MM.1S (cell line): ENCODE measurements at places on chromosomes 16 and 17.
A peak's percentile ranks its signal among the peaks of the same experiment; 100 is the strongest.

DNA sequence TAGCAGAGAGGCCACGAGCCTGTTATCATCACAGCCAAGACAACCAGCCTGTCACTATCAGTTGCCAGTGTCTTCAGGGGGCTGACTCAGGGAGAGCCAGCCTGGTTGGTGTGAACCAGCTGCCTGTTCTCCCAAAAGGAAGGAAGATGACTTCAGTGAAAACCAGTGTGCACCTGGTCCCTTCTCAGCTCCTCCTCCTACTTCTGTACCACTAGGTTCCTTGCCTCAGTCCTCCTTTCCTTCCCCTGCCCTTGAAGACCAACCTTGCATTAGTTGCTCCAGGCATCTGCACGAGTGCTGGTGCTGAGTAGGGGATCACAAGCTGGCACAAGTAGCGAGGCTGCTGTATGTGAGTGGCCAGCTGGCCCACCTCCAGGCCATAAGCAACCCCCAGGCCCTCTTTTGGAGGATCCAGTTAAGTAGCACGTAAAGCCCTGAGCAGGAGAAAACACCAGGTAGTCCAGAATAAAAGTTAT lies 8.5 kb downstream of the TUBG1 start:
- peak; percentile 88 for DNase-seq
- H3K4me1 ChIP-seq = peaks cover 27% of the 10 kb centered on the region
- peaks cover 4% of the 10 kb centered on the region; the same call in 1 of the 2 replicates for H3K36me3 ChIP-seq
- H3K27ac ChIP-seq = peak overlapping the region; percentile 97
- H3K4me3 ChIP-seq = peak overlapping the region; percentile 43

- no peak for DNase-seq
- no peak overlapping the region for H3K4me3 ChIP-seq
- no peaks in the 10 kb centered on the region for H3K27me3 ChIP-seq
- H3K36me3 ChIP-seq = no peaks in the 10 kb centered on the region
- H3K4me1 ChIP-seq = no peaks in the 10 kb centered on the region
- no peak overlapping the region for H3K27ac ChIP-seq
These were observed 417.5 kb downstream of the CDH11 start for GRCh38 chr16:64704386-64704785.

DNA sequence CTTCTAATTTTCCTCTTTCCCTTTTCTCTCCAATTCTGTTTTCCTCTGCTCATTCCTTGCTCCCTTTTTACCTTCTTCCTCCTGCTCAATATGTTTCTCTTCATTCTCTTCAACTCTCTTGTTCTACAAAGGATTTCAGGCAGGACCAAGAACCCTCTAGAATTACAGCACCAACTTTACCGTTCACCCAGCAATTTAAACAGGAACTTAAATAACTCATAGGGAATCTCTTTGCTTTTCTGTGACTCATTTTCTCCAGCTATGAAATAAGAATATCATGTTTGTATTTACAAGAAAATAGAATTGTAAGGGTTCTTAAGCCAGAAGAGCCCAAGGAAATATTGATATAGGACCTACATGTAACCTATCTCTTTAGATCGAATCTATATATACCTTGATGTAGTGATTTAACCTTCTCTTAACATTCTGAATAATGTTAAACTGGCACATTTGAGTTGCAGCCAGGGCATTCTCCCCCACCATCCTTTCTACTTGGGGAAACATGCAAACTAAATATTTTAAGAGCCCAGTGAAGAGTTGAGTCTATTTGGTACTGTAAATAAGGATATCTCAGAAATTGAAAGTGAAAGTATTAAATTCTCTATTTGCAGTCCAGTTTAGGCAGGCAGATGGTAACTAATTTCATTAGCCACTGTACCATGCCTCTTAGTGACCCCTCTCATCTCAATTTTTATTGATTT lies 137.0 kb downstream of the ANKFN1 start:
- no peaks in the 10 kb centered on the region for H3K27me3 ChIP-seq
- H3K36me3 ChIP-seq = no peaks in the 10 kb centered on the region
- no peak overlapping the region for H3K27ac ChIP-seq
- peak; percentile 40 for DNase-seq
- 0 out of 2 replicates have a peak overlapping the region, but pooled peaks have one; percentile 5 for H3K4me3 ChIP-seq

- no peak overlapping the region for H3K27ac ChIP-seq
- H3K4me1 ChIP-seq = no peaks in the 10 kb centered on the region
- H3K4me3 ChIP-seq = no peak overlapping the region
- no peaks in the 10 kb centered on the region for H3K27me3 ChIP-seq
- no peak for DNase-seq
These were observed 10.4 kb downstream of the CANT1 start for GRCh38 chr17:78999056-78999768.

DNA sequence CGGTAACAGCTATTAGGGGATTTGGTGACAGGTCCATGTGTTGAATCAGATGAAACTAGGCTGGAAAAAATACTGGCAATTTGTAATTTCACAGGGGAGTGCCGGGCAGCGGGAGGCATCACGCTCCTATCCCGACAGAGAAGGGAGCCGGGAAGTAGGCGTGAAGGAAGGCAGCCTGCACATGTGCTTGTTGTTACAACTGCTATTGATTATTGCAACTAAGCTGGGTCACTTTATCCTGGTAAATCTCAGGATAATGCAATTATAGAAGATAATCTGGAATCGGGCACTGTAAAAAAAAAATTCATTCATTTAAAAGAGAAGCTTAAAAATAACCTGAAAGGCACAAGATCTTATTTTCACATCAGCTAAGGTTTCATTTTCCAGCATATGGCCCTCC lies 180.6 kb downstream of the FOXL1 start:
- no peak for DNase-seq
- H3K27me3 ChIP-seq = peaks cover 67% of the 10 kb centered on the region
- H3K4me1 ChIP-seq = no peaks in the 10 kb centered on the region
- no peak overlapping the region for H3K4me3 ChIP-seq

DNA sequence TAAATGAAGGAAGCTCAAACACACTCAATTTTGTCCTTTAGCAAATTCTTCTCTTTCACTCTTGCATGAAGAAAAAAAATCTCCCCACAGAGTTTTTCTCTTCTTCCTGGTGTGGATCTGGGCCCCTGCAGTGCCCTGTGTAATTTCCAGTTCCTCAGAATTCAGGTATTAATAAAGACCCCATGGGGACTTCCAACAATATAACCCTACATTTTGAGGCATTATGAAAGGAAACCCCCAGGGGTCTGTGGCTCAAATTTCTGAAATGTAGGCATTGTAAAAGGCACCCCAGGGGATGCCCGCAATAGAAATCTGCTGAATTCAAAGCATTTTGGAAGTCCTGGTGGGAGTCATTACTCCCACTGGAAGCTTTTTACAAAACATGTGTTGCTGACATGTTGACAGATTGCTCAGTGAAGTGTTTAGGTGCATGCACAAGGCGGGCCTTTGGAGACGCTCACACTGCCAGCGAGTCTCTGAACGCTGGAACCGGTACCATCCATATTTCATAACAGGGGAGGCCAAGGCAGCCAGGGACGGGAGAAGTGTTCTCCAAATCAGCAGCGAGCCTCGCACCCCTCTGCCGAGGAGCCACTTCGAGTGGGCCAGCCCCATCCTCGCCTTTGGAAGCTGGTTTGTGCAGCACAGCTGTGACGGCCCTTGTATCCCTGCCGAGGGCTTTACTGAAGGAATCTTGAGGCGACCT lies 154.0 kb downstream of the ZNF423 start:
- no peak overlapping the region for H3K4me3 ChIP-seq
- H3K4me1 ChIP-seq = peaks cover 5% of the 10 kb centered on the region
- no peak for DNase-seq
- H3K36me3 ChIP-seq = no peaks in the 10 kb centered on the region
- peaks cover 20% of the 10 kb centered on the region for H3K27me3 ChIP-seq

GRCh38 chr17:57868007-57868909 lies 18.4 kb upstream of the MRPS23 start:
- peak; percentile 39 for DNase-seq
- no peak overlapping the region for H3K4me3 ChIP-seq
- peaks cover 10% of the 10 kb centered on the region for H3K27me3 ChIP-seq
- H3K27ac ChIP-seq = no peak overlapping the region
- peaks cover 10% of the 10 kb centered on the region for H3K4me1 ChIP-seq

GRCh38 chr17:66779237-66779606 lies 55.7 kb upstream of the CACNG5 start:
- no peak overlapping the region for H3K4me3 ChIP-seq
- no peak overlapping the region for H3K27ac ChIP-seq
- H3K36me3 ChIP-seq = no peaks in the 10 kb centered on the region
- no peak for DNase-seq
- no peaks in the 10 kb centered on the region for H3K27me3 ChIP-seq

GRCh38 chr17:17549732-17550366 lies 41.7 kb downstream of the PEMT start:
- H3K27ac ChIP-seq = no peak overlapping the region
- H3K4me1 ChIP-seq = no peaks in the 10 kb centered on the region
- no peak overlapping the region for H3K4me3 ChIP-seq
- no peaks in the 10 kb centered on the region for H3K27me3 ChIP-seq

DNA sequence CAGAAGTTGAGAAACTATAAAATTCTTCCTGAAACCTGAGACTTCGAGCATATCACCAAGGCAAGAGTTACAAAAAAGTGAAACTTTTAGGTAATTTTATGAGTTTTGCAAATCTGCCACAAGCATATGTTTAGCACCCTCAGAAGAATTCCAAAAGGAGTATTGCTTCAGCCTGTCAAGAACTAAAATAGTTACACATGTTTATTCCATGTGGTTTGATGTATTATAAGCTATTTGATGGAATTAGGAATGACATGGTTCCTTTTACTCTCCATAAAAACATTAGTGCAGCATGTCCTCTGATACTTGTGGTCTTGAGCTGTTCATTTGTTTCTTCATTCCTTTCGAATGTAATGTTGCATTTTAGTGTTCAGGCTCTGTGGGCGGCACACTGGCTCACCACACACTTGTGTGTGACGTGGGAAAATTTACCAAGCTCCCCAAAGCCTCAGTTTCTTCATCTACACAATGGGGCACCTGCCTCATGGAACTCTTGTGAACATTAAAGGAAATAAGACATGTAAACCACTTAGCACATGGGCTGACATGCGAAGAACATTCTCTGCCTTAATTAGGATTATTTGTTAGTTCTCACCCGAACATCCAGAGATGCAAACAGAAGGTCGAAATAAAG lies 204.2 kb upstream of the FOXF1 start:
- H3K4me3 ChIP-seq = no peak overlapping the region
- H3K4me1 ChIP-seq = no peaks in the 10 kb centered on the region
- peaks cover 66% of the 10 kb centered on the region for H3K27me3 ChIP-seq
- H3K27ac ChIP-seq = no peak overlapping the region
- H3K36me3 ChIP-seq = no peaks in the 10 kb centered on the region

- no peak overlapping the region for H3K4me3 ChIP-seq
- no peaks in the 10 kb centered on the region for H3K27me3 ChIP-seq
- H3K36me3 ChIP-seq = peaks cover 4% of the 10 kb centered on the region; the same call in 1 of the 2 replicates
These were observed 5.7 kb downstream of the TRIM47 start for GRCh38 chr17:75872434-75873351.

- H3K4me3 ChIP-seq = peak overlapping the region; percentile 68; the same call in 1 of the 2 replicates
- H3K36me3 ChIP-seq = no peaks in the 10 kb centered on the region
- no peak overlapping the region for H3K27ac ChIP-seq
These were observed 3.8 kb upstream of the CHD3 start for GRCh38 chr17:7884581-7885366.

- peak overlapping the region; percentile 98 for H3K4me3 ChIP-seq
- DNase-seq = peak; percentile 24
- no peaks in the 10 kb centered on the region for H3K27me3 ChIP-seq
- peaks cover 13% of the 10 kb centered on the region for H3K4me1 ChIP-seq
- H3K27ac ChIP-seq = peak overlapping the region; percentile 78
These were observed 480 bp downstream of the TXNL4B start for GRCh38 chr16:72092832-72093447.

GRCh38 chr16:22375117-22375962 lies 921 bp upstream of the CDR2 start:
- H3K4me3 ChIP-seq = peak overlapping the region; percentile 84
- no peak overlapping the region for H3K27ac ChIP-seq
- peaks cover 8% of the 10 kb centered on the region for H3K4me1 ChIP-seq
- no peaks in the 10 kb centered on the region for H3K27me3 ChIP-seq
- no peaks in the 10 kb centered on the region for H3K36me3 ChIP-seq
